ENCODE measurements at places on chromosomes 16 and 17. TPM values are rescaled to one million over a fixed set of nuclear protein-coding genes. Genes with fewer than 3 reads are reported as not detected.

Gene HOXB4
- total RNA-seq, result 1.1 TPM

Gene KIF18B
- total RNA-seq, result 1.8 TPM

GRCh38 chr17:81635973-81636504 lies 873 bp downstream of the NPLOC4 start:
- no peak for DNase-seq

GRCh38 chr16:84239909-84240308 lies at the start of gene KCNG4:
KCNG4 (minus strand) TSS chr16:84240012; CDS start chr16:84237485, 2,527 bp downstream.
- DNase-seq, result no peak
